Muscle of arm (tissue), 14 donors: ENCODE measurements at places on chromosomes 1 and 21.

DNA sequence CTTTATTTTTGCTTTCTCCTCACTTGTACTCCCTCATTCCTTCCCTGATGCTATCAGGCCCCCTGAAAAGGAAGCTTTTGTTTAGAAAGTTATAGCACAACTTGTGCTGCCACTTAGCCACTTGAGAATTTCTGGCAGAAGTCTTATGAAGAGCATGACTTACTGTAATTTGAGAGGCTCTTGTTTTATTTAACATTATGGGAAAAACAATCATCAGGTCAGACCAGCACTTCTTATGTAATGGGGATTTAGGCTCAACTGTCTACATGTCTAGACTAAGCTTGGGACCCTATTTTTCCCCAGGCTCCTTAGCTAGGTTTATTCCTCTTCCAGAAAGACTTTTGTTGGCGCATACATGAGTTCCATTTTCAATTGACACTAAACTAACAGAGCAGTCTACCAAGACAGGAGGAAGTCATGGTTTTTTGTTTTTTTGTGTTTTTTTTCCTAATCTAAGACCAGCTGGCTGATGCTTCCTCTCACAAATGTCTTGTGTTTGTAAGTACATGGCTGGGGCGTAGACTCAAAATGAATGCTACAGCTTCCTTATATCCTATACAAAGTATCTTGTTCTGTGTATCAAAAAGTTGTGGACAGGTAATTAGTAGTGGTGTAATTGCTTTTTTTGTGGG, 31.5 kb downstream of the TNFSF4 start:
- no peak for DNase-seq

- no peak for DNase-seq
Measured at GRCh38 chr21:36962098-36962780, 4.2 kb downstream of the HLCS start.

- no peak for DNase-seq
Measured at GRCh38 chr1:13860031-13860430, 160.0 kb downstream of the PRDM2 start.

- DNase-seq = no peak
Measured at GRCh38 chr1:97108179-97108578, 386.6 kb downstream of the PTBP2 start.

- no peak for DNase-seq
Measured at GRCh38 chr1:61531716-61532115, 193.2 kb downstream of the TM2D1 start.

DNA sequence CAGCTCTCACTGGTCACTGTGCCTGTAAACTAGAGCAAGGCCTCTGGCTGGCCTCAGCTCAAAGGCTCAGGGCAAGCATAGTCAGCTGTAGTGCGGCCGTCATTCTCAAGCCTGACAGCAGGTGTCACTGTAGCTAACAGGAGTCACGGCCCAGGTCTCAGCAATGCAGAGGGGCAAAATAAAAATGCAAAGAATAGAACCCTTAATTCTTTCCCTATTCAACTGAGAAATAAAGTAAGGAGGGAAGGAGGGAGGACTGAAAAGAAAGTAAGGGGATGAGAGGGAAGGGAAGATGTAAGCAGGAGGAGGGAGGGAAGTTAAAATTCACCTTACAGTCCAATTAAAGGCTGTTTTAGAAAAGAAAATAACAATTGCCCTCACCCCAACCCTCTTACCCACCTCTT, 106.1 kb downstream of the KIAA0319L start:
- DNase-seq = peak; percentile 83

- DNase-seq = no peak
Measured at GRCh38 chr1:20507248-20507563, 745 bp downstream of the MUL1 start.

DNA sequence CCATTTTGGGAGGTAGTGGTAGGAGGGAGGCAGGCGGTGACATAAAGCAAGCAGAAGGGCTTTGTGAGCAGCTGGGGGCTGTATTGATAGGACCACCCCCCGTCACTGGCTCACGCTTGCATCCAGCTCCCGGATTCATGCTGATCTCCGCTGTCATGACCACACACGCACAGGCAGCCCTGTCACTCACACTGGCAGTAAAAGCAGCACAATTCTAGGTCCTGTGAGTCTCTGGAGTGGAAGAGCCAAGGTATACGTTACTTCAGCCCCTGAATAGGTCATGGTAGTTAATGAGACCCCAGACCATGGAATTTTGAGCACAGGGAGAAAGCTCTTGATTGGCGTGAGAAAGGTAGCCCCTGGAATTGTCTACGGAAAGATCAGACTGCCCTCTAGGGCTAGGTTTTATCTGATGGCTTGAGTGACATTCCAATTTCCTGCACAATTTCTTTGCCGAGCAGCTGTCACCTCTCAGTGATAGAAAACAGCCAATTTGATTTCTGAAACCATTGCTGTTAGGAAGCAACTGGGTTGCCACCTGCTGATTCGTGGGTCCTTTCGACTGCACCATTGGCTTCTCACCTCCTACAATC, 5.4 kb downstream of the OR2B11 start:
- no peak for DNase-seq

GRCh38 chr1:211520641-211521040, 28.7 kb upstream of the RD3 start:
- DNase-seq = no peak

- no peak for DNase-seq
Measured at GRCh38 chr1:76083189-76083588, 8.6 kb downstream of the ST6GALNAC3 start.

DNA sequence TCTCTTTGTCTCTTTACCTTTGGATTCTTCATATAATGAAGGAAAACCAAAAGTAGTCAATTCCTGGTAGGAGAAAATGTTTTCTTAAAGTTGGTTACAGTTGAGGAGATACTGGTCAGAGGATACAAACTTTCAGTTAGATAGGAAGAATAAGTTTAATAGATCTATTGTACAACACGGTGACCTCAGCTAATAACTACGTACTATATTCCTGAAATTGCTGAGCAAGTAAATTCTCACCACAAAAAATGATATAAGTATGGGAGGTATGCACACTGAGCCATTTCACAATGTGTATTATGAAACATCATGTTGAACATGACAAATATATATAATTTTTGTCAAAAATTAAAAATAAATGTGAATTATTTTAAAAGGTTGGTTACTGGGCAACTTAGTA, 20.4 kb downstream of the SSX2IP start:
- DNase-seq = no peak

- DNase-seq = peak; percentile 63
Measured at GRCh38 chr1:44929531-44929930, 56.9 kb downstream of the EIF2B3 start.

- no peak for DNase-seq
Measured at GRCh38 chr1:7886405-7886745, 33.5 kb upstream of the UTS2 start.

- DNase-seq = no peak
Measured at GRCh38 chr1:60731321-60731720, 351.0 kb upstream of the NFIA start.

- no peak for DNase-seq
Measured at GRCh38 chr1:226871636-226872327, 1.4 kb downstream of the PSEN2 start.

- no peak for DNase-seq
Measured at GRCh38 chr1:99869304-99869703, 19.1 kb downstream of the AGL start.

GRCh38 chr1:40711465-40712404, 20.2 kb downstream of the NFYC start:
- DNase-seq = no peak

- DNase-seq = no peak
Measured at GRCh38 chr1:180213401-180214170, 16.5 kb upstream of the LHX4 start.

- DNase-seq = peak; percentile 17
Measured at GRCh38 chr1:233569636-233570035, 44.3 kb upstream of the KCNK1 start.

DNA sequence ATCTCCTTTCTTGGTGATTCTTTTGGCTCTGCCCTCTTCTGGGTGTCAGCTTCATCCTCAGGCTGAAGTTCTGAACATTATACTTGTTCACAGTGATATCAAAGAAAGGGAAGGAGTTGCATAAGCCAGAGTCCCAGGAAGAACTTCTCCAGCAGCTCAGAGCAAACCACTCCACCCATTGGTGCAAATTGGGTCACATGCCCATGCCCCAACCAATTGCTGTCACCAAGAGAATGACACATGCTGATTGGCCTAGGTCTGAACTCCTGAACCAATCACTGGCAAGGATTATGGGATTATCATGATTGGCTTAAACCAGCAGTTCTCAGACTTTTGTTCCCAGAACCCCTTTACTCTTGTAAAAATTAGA, 256.5 kb upstream of the TMEM51 start:
- no peak for DNase-seq

GRCh38 chr1:208599063-208599462, 354.9 kb upstream of the PLXNA2 start:
- no peak for DNase-seq

DNA sequence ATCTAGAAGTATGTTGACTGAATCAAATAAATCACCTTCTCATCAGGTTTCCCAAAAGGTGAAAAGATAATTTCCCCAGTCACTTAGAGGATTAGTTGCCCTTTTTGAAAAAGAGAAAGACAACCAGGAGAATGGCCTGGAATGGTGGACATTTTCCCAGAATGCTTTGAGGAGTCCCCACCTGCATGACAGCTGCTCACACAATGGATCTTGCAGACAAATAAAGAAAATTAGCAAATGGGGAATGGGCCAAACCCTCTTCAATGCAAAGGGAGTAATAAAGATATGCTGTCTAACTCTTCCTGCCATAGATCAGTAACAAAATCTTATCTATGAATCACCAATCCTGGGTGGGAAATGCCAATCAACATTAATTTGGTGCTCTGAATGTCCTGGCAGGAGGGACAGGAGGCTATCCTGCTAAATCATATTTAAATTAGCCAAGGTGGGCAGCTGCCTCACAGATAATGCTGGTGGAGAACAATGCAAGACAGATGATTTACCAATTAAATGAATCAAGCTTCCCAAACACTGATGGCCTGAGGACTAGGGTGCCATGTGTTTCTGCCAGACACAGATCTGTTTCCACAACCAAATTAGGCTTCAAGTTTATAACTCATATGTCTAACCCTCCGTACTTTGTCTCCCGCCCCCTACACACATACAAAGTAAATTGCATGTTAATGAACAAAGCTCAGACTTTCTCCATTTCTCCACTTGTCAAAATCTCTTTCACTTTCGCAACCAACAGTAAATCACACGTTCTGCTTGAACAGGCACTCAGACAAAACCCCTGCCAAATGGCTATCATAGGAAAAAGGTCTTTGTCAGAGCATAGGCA, 488.0 kb upstream of the PLXNA2 start:
- DNase-seq = no peak

GRCh38 chr1:195663549-195664280, 944.5 kb downstream of the KCNT2 start:
- DNase-seq = no peak

- no peak for DNase-seq
Measured at GRCh38 chr1:19885821-19886220, 3.6 kb downstream of the OTUD3 start.

DNA sequence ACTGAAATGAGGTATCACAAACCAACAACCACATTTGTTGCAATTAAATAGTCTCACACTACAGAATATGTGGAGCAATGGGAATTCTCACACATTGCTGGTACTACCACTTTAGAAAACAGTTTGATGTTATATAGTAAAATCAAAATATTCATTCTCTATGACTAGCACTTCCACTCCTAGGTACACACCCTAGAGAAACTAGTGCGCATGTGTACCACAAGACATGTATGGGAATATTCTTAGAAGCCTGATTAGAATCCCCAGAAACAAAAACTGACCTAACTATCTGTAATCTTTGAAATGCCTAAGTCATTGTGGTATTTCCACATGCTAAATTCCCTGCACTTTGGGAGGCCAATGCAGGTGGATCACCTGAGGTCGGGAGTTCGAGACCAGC, 18.1 kb upstream of the PLPPR4 start:
- no peak for DNase-seq

DNA sequence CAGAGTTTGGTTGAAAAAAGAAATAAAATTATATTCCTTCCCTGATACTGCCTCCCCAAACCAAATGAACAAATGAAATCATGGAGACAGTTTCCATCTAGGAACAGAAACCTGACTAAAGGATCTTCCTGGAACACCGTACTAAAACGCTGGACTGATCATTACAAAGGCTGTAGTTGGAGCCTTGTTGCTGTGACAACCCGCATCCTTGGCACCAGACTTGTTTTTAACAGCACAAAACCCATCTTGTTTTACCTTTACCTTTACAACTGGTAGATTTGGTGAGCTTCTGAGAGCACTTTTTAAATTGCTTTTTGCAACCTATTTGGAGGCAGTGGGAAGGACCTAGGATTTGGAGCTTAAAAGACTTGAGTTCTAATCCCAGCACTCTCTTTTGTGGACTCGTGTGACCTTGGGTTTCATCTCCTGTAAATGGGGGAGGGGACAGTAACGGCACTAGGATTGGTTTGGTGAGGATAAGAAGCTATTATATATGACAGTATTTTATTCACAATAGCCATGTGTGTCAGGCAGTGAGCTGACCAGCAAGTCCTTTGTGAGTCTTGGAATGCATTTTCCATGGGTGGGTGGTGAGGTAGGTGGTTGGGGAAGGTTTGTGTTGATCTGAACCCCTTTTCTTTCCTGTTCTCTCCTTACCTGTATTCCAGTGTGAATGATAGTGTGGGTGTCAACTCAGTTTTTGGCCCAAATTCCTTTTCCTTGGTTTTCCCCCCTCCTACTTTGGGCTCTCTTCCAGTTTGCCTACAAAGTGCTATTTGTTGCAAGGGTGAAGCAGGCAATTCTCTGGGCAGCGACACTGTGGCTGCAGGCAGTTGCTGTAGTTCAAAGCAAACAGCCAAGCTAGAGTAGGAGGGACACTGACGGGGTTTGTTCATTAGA, 12.6 kb downstream of the LRRC8D start:
- no peak for DNase-seq

DNA sequence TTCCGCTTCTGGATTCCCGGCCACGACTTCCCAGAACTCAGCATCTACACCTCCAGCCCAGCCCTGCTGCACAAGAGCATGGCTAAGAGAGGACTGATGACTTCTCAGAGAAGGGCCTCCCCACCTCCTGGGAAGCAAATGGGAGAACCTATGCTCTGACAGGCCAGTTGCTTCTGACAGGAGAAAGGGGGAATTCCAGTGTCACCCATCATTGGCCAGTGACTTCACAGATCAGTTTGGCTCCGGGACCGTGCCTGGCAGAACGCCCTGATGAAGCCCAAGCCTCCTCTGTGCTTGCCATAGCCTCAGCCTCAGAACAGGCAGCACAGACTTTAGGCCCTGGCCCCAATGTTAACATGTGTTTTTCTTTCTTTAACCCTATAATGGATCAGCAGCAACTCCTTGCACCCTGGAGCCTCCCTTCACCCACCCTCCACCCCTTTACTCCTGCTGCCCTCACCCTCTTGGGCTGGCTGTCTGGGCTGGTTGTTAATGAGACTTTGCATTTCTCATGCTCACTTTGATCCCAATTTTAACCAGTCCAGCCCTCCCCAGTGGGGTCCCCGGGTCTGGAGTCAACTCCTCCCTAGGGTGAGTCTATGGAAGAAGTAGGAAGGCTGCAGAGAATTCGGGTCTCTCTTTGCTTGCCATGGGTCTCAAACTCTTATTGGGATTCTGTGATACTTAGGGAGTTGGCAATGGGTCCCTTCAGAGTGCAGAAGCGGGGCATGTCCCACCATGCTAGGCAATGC, 42.7 kb upstream of the SLC30A1 start:
- DNase-seq = no peak

- DNase-seq = no peak
Measured at GRCh38 chr1:101632548-101633272, 364.0 kb downstream of the OLFM3 start.
